ENCODE measurements at places on chromosomes 11 and 22. TPM values are rescaled to one million over a fixed set of nuclear protein-coding genes. Genes with fewer than 3 reads are reported as not detected.

GRCh38 chr11:68857037-68857586, 15.4 kb upstream of the CPT1A start:
- no peaks in the 10 kb centered on the region for H3K36me3 ChIP-seq
- no peak for DNase-seq
- H3K27me3 ChIP-seq, result peaks cover 26% of the 10 kb centered on the region
- no peak overlapping the region for H3K27ac ChIP-seq
- no peaks in the 10 kb centered on the region for H3K4me1 ChIP-seq
- no peak overlapping the region for H3K4me3 ChIP-seq

DNA sequence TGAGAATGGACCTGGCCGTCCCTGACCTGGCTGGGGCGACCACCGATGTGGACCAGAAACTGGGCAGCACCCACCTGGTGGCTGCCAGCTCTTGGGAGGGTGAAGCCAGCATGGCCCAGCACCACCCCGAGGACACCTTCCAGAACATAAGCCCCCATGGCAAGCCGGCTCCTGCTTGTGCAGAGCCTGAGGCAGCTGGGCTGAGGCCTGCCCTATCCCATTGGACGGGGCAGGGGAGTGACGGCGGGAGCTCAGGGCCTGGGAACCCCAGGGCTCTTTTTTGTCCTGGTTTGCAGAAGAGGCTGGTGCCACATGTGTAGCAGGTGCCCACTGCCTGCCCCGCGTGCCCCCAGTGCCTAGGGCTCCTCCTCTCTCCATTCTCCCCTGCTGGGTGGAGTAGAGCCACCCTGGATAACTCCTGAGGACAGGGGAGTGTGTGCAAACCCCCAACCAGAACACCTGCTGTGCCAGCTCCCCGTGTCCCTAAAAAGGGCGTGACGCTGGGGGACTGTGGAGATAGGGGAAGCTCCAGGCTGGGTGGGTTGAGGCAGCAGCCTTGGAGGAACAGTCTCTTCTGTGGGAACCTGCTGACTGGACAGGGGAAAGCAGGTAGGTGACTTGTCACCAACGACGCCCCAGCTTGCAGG, 11.9 kb downstream of the DUSP8 start:
- no peak for DNase-seq
- H3K4me1 ChIP-seq, result no peaks in the 10 kb centered on the region
- no peak overlapping the region for H3K4me3 ChIP-seq
- H3K27me3 ChIP-seq, result no peaks in the 10 kb centered on the region

GRCh38 chr11:69369210-69369825, 75.4 kb downstream of the MYEOV start:
- H3K36me3 ChIP-seq, result no peaks in the 10 kb centered on the region
- H3K27me3 ChIP-seq, result no peaks in the 10 kb centered on the region
- peaks cover 3% of the 10 kb centered on the region for H3K4me1 ChIP-seq
- H3K4me3 ChIP-seq, result no peak overlapping the region
- H3K27ac ChIP-seq, result no peak overlapping the region
- no peak for DNase-seq

DNA sequence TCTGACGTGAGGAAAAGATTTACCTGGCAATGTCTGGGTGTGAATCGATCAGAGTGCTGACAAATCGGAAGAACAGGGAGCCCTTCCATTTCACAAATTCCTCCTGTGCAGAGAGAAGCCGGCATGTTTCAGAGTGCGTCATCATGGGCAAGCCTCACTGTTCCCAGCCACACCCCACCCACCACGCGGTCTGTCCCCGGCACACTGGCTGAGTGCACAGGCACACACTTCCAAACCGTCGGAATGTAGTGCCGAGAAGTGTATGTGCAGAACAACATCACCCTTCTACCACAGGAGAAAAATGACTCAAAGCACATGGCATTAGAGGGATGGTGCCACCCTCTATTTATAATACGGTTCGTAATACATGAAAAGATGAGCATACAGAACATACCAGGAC, 47.5 kb downstream of the NCAPD3 start:
- H3K27me3 ChIP-seq, result no peaks in the 10 kb centered on the region
- no peak for DNase-seq
- peaks cover 17% of the 10 kb centered on the region for H3K36me3 ChIP-seq
- no peak overlapping the region for H3K27ac ChIP-seq
- H3K4me3 ChIP-seq, result no peak overlapping the region

GRCh38 chr11:12441231-12441861, 64.0 kb downstream of the PARVA start:
- H3K4me1 ChIP-seq, result no peaks in the 10 kb centered on the region
- no peak overlapping the region for H3K4me3 ChIP-seq
- no peaks in the 10 kb centered on the region for H3K36me3 ChIP-seq

DNA sequence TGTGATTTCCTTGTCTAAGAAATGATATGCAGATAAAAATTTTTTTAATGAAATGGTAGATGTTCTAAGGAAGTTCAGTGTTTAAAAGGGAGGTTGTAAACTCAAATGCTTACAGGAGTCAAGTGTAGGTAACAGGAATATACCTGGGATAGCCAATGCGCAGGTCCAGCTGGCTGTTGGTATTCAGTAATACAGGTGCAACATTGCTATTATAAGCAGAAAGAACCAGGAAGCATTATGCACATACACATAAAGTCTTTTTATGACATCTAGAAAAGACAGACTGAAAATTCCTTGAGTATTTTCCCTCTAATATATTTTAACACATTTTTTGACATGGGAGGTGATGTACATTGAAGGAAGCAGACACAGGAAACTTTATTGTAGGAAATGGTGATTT, 43.6 kb upstream of the B3GNT6 start:
- no peak for DNase-seq
- no peak overlapping the region for H3K27ac ChIP-seq
- H3K4me3 ChIP-seq, result no peak overlapping the region

GRCh38 chr11:13103962-13104554, 94.9 kb downstream of the RASSF10 start:
- H3K4me3 ChIP-seq, result no peak overlapping the region
- DNase-seq, result no peak
- no peaks in the 10 kb centered on the region for H3K4me1 ChIP-seq
- no peak overlapping the region for H3K27ac ChIP-seq

DNA sequence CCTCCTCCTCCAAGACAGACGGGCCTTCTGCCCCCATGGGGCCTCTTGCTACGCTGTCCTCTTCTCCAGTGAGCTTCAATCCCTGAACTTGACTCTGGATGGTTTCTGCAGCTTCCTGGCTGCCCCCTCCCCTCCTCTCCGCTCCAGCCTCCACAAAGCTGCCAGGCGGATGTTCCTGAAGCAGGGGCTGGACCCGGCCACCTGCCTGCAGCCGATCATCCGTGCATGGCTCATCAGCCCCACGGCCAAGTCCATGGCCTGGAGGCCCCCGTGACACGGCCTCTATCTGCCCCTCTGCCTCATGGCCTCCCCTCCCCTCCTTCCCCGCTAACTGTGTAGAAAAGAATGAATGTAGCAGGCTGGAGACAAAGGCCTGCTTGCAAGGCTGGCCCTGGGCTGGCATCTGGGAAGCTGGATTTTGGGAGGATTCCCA, 6.8 kb upstream of the SUN2 start:
- H3K4me1 ChIP-seq, result peaks cover 20% of the 10 kb centered on the region
- no peak overlapping the region for H3K27ac ChIP-seq
- H3K27me3 ChIP-seq, result no peaks in the 10 kb centered on the region
- H3K4me3 ChIP-seq, result no peak overlapping the region
- H3K36me3 ChIP-seq, result no peaks in the 10 kb centered on the region

GRCh38 chr11:75743711-75744563, 24.6 kb upstream of the DGAT2 start:
- H3K36me3 ChIP-seq, result no peaks in the 10 kb centered on the region
- no peak overlapping the region for H3K4me3 ChIP-seq
- H3K4me1 ChIP-seq, result no peaks in the 10 kb centered on the region
- no peak overlapping the region for H3K27ac ChIP-seq
- no peak for DNase-seq
- peaks cover 10% of the 10 kb centered on the region for H3K27me3 ChIP-seq

- H3K27me3 ChIP-seq, result no peaks in the 10 kb centered on the region
- H3K36me3 ChIP-seq, result no peaks in the 10 kb centered on the region
- no peak for DNase-seq
- H3K4me3 ChIP-seq, result no peak overlapping the region
These were observed 28.7 kb upstream of the WT1 start for GRCh38 chr11:32464078-32464477.

DNA sequence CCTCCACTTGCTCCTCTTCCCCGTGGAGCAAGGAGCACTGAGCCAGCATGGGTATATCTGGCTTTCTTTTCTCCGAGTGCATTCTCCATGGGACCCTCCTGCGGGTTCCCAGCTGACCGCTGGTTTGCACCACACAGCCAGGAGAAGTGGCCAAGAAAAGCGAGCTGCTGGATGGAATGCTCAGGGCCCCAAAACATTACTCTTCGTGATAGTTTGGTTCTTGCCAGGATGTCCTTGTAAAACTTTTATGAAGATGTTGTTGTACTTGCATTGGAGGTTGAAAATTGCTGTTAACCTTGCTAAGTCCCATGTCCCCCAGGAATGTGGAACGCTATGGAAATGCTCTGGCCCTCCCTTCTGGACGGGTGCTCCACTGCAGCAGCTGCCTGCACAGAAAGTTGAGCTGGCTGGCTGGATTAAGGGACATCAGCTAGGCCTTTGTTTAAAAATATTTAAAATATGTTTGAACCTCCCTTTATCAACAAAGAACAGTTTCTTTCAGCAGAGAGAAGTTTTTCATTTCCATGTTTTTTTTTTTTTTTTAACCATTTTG, 68.7 kb downstream of the ZNRF3 start:
- no peak overlapping the region for H3K27ac ChIP-seq
- DNase-seq, result no peak
- no peak overlapping the region for H3K4me3 ChIP-seq
- peaks cover 96% of the 10 kb centered on the region for H3K27me3 ChIP-seq
- H3K36me3 ChIP-seq, result peaks cover 3% of the 10 kb centered on the region

- H3K27me3 ChIP-seq, result no peaks in the 10 kb centered on the region
- no peak for DNase-seq
- no peaks in the 10 kb centered on the region for H3K36me3 ChIP-seq
- no peak overlapping the region for H3K4me3 ChIP-seq
- H3K4me1 ChIP-seq, result no peaks in the 10 kb centered on the region
These were observed 12.2 kb upstream of the SERPING1 start for GRCh38 chr11:57585301-57585700.

- H3K4me1 ChIP-seq, result peaks cover 6% of the 10 kb centered on the region
- no peaks in the 10 kb centered on the region for H3K36me3 ChIP-seq
- DNase-seq, result no peak
- H3K4me3 ChIP-seq, result no peak overlapping the region
- H3K27ac ChIP-seq, result no peak overlapping the region
- peaks cover 5% of the 10 kb centered on the region for H3K27me3 ChIP-seq
These were observed 5.2 kb downstream of the LMNTD2 start for GRCh38 chr11:555227-555779.

XKR3 gene
- total RNA-seq, result not detected

GRCh38 chr11:32434356-32435151, 785 bp downstream of the WT1 start:
- H3K27ac ChIP-seq, result no peak overlapping the region
- peak overlapping the region; percentile 45 for H3K4me3 ChIP-seq

ANAPC15 gene
- total RNA-seq, result 70.4 TPM

DNA sequence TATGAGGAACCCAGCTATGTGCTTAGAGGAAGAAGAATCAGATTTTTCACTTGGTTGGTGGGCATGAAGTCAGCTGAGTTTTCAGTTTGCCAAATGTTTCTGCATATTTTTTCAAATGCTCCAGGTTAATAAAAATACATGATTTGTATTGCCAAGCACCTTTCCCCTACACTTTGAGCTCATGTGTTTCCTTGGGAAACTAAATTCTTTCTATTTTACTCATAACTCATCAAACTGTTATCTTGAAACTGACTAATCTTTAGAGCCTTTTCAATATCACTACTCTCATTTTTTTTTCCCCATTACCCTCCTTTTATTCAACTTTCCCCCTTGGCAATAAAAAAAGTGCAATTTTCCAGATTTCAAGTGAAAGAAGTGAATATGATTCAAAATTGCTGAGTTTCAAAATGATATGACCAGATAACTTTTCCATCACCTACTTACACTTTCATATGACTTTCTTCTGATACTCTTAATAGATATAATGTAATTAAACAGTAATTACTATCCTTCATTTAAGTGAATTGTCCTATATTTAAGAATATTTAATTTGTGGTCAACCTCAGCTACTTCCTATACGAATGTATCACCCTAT, 91.9 kb upstream of the SOX6 start:
- no peaks in the 10 kb centered on the region for H3K27me3 ChIP-seq
- no peaks in the 10 kb centered on the region for H3K36me3 ChIP-seq
- no peak overlapping the region for H3K4me3 ChIP-seq

DNA sequence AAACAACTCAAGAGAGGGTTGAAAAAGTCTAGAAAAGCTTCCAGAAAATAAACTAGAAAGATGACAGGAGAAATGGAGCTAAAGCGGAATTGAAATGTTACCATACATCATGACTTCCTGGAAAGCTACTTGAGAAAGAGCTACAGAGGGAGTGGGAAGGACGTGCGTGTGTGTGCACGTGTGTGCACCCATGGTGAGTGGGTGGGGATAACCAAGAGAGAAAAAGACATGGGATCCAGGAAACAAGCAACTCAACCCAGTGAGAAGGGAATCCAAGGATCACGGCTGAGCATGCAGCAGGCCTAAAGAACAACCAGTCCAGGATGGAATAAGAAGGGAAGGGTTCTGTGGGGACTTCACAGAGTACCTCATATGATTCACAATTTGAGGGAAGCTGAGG, 21.6 kb downstream of the APOL1 start:
- DNase-seq, result no peak
- peaks cover 2% of the 10 kb centered on the region for H3K36me3 ChIP-seq
- no peak overlapping the region for H3K27ac ChIP-seq
- no peak overlapping the region for H3K4me3 ChIP-seq

- no peak overlapping the region for H3K27ac ChIP-seq
- H3K27me3 ChIP-seq, result peaks cover 9% of the 10 kb centered on the region
- no peaks in the 10 kb centered on the region for H3K4me1 ChIP-seq
- no peaks in the 10 kb centered on the region for H3K36me3 ChIP-seq
- no peak for DNase-seq
These were observed 44.6 kb downstream of the FZD4 start for GRCh38 chr11:86910592-86910991.

GRCh38 chr22:39628563-39629080, 58.1 kb downstream of the CACNA1I start:
- no peak overlapping the region for H3K4me3 ChIP-seq
- H3K4me1 ChIP-seq, result peaks cover 3% of the 10 kb centered on the region
- H3K36me3 ChIP-seq, result no peaks in the 10 kb centered on the region
- no peak overlapping the region for H3K27ac ChIP-seq
- no peak for DNase-seq

PAAF1 gene
- 33.8 TPM for total RNA-seq

RIMBP3C gene
- 0.20 TPM for total RNA-seq

- no peak overlapping the region for H3K4me3 ChIP-seq
- no peak for DNase-seq
- no peaks in the 10 kb centered on the region for H3K4me1 ChIP-seq
- no peak overlapping the region for H3K27ac ChIP-seq
These were observed 10.2 kb downstream of the ADAMTS8 start for GRCh38 chr11:130418210-130418609.
